ENCODE measurements at places on chromosomes 16 and 17.

DNA sequence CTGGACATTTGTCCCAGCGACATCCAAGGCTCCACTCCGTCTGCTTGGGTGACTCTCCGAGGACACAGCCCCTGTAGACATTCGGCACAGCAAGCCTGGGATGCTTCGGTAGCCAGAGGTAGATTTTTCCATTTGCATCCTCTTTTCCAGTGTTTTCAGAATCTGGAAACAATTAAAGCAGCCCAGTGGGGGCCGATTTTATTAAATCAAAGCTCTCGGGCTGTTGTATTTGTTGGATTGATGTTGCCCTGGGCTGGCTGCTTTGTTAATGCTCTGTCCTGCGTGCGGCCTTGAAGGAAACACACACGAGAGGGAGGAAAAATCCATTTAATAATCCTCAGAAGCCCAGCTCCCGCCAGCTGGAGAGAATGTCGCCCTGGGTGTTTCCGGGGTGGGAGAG is 158.1 kb upstream of the CIBAR2 start:
- DNase-seq: no peak

DNA sequence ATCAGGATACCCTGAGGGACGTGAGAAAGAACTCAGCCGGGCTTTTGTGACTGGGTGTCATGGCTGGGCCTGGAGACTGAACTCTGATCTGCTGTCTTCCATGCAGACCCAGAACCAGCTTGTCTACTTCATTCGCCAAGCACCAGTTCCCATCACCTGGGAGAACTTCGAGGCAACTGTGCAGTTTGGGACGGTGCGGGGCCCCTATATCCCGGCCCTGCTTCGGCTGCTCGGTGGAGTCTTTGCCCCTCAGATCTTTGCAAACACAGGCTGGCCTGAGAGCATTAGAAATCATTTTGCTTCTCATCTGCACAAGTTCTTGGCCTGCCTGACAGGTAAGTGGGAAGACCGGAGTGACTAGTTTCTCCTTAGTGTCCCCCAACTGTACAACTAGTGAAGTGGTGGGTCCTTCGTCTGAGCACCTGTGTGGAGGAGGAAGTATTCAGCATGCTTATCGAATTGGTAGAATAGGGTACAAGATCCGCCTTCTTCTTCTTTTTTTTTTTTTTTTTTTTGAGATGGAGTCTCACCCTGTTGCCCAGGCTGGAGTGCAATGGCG is 15.5 kb downstream of the DNAH2 start:
- DNase-seq: no peak

- DNase-seq: no peak
Measured at GRCh38 chr17:22265807-22266206, 573.5 kb downstream of the KCNJ18 start.

- DNase-seq: no peak
Measured at GRCh38 chr16:57684626-57685358, 9.8 kb upstream of the DRC7 start.

- DNase-seq: no peak
Measured at GRCh38 chr16:20181416-20181815, 107.7 kb upstream of the GPR139 start.

- no peak for DNase-seq
Measured at GRCh38 chr17:68004201-68004600, 7.9 kb upstream of the C17orf58 start.

GRCh38 chr17:7330638-7331015 is 1.5 kb upstream of the NEURL4 start:
- no peak for DNase-seq

GRCh38 chr16:77090062-77090461 is 100.9 kb upstream of the MON1B start:
- DNase-seq: no peak

DNA sequence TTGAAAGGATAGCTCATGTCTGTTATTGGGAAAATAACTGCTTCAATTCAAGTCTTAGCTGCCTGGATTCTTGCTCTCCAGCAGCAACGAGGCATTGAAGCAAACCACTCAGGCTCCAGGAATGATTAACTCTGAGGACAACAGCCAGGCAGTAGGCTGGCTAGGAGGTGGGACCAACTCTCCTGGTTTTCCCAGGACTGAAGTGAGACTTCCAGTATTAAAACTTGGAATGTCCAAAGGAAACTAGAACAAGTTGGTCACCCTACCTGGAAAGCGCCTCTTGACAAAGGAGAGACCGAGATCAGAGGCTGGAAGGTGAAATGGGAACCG is 100.7 kb downstream of the SALL1 start:
- no peak for DNase-seq

DNA sequence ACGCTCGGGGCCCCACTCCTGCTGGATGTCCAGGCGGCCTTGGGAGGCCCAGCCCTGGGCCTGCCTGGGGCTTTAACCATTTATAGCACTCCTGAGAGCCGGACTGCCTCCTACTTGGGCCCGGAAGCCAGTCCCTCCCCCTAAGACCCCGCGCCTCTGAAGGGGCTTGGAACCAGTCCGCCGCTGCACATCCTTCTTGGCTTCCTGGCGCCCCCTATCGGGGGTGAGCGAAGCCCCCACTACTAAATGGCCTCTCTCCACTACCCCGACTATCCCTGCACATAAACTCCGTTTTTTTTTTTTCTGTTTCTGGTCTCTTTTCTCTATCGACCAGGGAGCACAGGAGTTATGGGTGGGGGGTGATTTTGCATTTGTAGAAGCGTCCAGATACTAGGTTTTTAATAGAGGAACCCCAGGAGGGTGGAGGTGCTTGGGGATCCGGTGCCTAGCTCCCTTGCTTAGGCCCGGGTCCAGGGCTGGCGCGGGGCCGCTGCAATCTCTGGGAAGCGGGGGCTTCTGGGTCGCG is 633 bp upstream of the NOL3 start:
- DNase-seq: no peak

GRCh38 chr17:49438436-49439278 is 24.0 kb upstream of the PHB1 start:
- DNase-seq: no peak

DNA sequence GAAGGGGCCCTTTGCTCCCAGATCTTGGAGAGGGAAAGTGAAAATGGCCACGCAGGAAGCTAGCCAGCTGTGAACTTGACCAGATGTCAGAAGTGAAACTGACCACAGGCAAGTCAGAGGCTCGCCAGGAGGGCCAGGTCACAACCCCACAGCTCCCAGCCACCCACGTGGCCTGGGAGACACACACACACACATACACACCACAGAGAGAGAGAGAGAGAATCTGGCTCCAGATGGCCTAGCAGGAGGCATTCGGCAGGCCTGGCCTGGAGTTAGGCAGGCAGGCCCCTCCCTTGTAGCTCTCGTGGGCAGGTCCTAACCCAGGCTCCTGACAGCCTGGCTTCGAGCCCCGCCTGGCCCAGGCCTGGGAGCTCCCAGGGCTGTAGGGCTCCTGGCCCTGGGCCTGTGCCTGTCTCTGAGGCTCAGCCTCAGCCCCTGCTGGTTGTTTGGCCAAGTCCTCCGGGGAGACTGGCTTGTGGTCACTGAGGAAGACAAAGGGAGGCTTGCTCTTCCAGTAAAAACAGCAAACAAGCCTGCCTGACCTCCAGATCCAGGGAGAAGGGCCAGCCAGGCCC is 20.2 kb downstream of the NGFR start:
- DNase-seq: no peak

- no peak for DNase-seq
Measured at GRCh38 chr16:50298591-50299507, 32.5 kb downstream of the ADCY7 start.

DNA sequence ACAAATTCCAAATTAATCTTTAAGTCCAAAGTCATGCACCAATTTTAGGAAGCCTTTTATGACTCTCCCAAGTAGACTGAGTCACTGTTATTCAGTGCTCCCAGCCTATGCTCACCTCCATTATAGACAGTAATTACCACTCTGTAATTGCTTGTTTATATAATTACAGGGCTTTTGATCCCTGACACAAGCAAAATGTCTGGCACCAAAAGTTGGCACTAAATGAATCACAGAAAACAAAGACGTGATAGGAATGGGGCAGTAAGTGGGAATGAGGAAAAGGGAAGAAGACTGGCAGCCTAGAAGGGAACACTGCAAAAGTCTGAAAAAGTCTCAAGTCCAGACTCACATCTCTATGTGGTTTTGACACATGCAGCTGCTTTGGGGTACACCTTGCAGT is 94.1 kb downstream of the SLC39A11 start:
- DNase-seq: no peak

DNA sequence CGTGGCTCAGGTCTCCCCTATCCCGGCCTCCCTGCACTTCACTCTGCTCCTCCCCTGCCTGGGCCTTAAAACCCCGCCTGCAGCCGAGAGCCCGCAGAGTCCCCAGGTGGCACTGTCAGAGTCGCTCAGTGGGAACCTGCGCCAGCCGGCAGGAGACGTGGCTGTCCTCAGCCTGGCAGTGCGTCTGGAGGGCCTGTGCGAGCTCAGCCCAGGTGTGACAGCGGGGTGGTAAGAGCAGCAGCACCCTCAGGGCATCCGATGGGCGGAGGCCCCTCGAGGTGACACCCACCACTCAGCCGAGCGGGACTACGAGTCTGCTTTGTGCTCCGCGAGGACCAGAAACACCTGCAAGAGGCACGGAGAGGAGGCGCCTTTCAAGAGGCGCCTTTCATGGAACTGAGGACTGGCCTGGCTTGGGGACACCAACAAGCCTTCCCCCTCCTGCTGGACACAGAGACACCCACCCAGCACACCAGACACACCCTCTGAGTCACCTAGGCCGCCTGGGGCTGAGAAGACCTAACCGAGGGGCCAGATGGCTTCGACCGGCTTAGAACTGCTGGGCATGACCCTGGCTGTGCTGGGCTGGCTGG is at the start of gene CLDN9:
TSS of gene CLDN9 (plus strand) at position 96 of the 593 bp plus-strand sequence. CDS start at position 536, 440 bp downstream.
- DNase-seq: no peak

DNA sequence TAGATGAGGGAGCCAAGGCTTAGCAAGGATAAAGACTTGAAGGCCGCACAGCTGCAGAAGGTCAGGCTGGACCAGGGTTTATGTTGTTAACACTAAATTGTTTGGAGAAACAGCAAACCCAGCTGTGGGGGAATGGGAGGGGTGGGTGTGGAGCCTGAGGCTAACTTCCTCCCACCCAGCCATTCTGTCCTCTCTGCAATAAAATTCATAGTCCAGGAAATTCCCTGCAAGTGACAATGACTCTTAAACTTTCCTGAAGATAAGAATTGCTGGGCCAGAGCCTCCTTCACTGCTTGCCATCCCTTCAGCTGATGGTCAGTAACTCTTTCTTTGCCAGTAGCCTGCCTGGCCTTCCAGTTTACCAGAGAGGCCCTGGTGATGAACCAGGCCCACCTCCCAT is 19.4 kb upstream of the ATP5MC1 start:
- DNase-seq: no peak

GRCh38 chr17:39979893-39980350 is 685 bp upstream of the PSMD3 start:
- no peak for DNase-seq

GRCh38 chr17:49694847-49695697 is 12.7 kb downstream of the SLC35B1 start:
- DNase-seq: no peak

DNA sequence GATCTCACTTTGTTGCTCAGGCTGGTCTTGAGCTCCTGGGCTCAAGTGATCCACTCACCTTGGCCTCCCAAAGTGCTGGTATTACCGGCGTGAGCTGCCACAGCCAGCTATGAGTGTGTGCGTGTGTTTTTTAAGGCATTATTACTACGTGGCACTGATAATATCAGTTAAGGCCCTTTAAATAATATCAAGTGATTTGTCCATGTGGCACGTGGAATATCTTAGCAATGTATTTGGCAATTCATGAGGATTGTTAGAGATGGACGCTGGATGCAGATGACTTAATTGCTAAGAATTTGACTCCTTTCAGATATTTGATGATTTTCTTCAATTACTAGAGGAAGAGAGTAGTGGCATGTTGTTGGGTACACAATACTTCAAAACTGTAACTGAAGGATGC is 25.5 kb upstream of the PMP22 start:
- DNase-seq: no peak

- DNase-seq: no peak
Measured at GRCh38 chr16:85867189-85867588, 31.8 kb upstream of the IRF8 start.

DNA sequence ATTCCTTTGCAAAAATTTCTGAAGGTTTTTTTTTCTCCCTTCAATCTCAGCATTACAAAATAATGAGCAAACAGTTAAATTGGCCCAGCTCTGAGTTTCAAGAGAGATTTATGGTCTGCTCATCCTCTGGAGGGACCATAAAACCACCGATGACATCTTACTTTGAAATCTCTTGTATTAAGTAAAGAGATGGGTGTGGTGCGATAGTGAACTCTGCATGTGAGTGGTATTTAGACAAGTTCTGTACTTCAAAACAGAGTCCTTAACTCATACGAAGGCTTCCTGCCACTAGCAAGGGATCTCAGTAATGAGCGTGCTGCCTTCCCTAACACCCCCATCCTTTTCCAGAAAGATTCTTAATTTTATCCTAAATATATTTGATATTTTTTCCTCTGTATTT is 2.1 kb downstream of the FAM20A start:
- no peak for DNase-seq

- DNase-seq: no peak
Measured at GRCh38 chr17:11240041-11240840, 772 bp upstream of the SHISA6 start.

DNA sequence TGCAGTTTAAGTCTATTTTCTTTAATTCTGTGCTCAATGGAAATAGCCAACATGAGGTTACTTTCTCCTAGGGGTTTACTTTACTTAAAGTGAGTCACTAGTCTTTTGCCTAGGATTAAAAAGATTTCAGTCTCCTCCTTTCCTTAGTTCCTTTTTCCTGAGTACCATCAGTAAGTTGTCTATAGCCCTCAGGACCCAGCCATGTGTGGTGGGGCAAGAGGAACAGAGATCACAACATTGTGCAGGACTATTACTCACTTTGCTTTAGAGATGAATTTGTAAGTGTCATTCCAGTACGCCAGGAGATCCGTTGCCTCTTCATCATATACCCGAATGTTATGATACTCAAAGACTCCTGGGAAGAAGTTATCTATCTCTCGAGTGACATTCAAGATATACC is 27.7 kb upstream of the CORO6 start:
- no peak for DNase-seq

DNA sequence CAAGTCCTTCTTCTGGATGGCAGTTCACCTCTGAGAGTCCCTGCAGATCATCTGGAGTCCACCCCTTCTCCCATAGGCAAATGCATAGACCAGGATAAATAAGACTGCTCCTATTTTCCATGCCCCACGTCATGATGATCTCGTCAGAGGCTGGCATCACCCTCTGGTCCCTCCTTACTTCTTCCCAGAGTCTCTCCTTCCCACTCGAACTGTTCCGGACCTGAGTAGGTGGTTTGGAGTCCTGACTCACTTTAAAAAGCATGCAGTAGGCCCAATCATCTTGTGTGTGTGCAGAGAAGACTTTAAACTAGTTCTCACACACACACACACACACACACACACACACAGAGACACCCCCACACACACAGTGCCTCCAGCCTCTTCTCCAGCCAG is 72.0 kb downstream of the SOX9 start:
- DNase-seq: no peak

GRCh38 chr17:17766077-17766743 is 70.6 kb downstream of the SREBF1 start:
- DNase-seq: no peak
